Fibroblast of the aortic adventitia (primary cell): ENCODE measurements at places on chromosomes 16 and 17. TPM values are rescaled to one million over a fixed set of nuclear protein-coding genes. Genes with fewer than 3 reads are reported as not detected.

Gene CNTROB
- total RNA-seq = 31.4 and 34.9 TPM in 2 replicates

Gene PRPSAP2
- 14.2 and 26.3 TPM in 2 replicates for total RNA-seq

Gene ZNF598
- total RNA-seq = 13.8 and 18.8 TPM in 2 replicates

DNA sequence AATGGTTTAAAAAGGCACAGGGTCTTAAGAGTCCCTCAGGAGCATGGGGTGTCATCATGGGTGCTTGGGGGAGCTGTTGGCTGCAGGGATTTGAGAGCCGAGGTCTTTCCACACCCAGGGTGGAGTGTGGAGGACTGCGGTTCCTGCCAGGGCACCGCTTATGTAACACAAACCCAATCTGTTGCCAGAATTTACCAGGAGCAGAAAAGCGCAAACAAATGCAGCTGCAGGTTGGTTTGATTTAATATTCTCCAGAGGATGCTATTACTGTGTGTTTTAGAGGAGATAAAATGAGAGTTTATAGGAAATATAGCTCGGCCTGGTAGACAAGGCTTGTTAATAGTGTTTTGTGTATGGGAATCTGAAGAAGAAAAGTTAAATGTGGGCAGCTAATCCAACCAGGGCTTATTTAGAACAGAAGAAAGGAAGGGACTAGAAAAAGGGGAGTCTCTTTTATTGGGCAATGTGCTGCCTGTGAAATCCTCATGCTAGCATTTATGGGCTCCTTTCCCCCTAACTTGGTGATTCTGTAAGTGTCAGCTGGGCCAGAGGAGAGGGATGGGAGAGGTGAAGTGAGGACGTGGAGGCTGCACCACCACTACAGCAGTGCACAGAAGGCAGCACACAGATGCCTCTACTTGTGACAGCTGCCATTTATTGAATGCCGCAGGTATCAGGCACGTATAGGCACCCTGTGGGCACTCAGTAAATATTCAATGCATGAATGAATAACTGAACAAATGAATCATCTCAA, 174.7 kb downstream of the KATNIP start:
- peak; percentile 54 for DNase-seq

DNA sequence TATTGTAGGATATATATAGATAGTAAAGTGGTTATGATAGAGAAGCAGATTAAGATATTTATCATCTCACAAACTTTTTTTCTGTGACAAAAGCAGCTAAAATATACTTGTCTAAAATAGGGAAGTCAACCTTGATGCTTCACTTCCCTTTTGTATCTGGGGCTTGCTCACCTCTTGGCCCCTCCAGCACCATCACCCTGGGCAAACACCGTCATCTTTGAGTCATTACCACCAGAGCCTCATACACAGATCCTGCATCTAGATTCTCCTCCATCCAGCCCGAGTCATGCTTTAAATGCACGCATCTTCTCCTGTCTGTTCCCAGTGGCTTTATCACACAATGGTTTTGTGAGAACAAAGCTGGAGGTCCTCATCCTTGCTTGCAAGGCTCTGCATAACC, 1062.7 kb upstream of the EEF2KMT start:
- no peak for DNase-seq

DNA sequence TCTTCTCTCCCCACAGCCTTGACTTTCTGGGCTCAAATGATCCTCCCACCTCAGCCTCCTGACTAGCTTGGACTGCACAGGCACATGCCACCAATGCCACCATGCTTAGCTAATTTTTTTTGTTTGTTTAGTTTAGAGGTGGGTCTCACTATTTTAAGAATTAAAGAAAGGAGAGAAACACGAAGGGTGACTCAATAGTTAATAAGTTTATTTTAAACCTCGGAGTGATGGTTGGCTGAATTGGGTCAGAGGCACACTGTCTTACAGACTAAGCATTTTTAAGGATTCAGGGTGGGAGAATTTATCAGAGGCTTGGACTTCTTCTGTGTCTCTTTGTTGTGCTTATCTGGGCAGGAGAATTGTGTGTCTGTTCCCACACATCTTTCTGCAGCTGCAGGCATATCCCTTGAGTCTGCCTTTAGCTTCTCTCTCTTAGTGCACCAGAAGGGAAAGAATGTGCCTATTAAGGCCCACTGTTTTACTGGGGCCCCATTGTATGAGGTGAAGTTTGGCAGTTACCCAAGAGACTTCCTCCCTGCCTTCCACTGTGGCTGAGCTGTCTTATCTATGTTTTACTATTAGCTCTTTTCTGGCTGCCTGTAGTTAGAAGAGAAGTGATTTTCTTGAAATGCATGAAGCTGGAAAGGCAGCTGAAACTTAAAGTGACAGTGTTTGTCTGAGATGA, 2172.0 kb downstream of the TP53TG3F start:
- DNase-seq = no peak

- no peak for DNase-seq
Measured at GRCh38 chr16:49496656-49497055, 123.1 kb downstream of the C16orf78 start.

Gene TMED6
- 0.36 TPM in 1 of 2 replicates, not detected in the other for total RNA-seq

DNA sequence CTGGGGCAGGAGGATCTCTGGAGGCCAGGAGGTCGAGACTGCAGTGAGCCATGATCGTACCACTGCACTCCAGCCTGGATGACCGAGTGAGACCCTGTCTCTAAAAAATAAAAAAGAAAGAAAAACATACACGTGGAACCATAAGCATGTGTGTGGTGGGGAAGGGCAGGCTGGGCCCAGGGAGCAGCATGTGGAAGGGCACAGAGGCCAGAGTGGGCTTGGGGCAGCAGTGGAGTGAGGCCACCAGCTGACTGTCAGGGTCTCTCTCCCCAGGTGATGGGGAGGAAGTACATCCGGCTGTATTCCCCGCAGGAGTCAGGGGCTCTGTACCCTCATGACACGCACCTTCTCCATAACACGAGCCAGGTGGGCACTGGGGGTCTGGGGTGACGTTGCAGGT, 16.8 kb downstream of the KDM8 start:
- no peak for DNase-seq

- DNase-seq = no peak
Measured at GRCh38 chr17:81114351-81115093, 50.8 kb upstream of the PVALEF start.

Gene RNF43
- under 0.01 and 0.49 TPM in 2 replicates for total RNA-seq

Gene TBC1D3G
- total RNA-seq = not detected in 2 replicates

- DNase-seq = no peak
Measured at GRCh38 chr16:62213763-62214162, 177.5 kb upstream of the CDH8 start.

GRCh38 chr17:2018716-2019510, 6.2 kb downstream of the RTN4RL1 start:
- no peak for DNase-seq

DNA sequence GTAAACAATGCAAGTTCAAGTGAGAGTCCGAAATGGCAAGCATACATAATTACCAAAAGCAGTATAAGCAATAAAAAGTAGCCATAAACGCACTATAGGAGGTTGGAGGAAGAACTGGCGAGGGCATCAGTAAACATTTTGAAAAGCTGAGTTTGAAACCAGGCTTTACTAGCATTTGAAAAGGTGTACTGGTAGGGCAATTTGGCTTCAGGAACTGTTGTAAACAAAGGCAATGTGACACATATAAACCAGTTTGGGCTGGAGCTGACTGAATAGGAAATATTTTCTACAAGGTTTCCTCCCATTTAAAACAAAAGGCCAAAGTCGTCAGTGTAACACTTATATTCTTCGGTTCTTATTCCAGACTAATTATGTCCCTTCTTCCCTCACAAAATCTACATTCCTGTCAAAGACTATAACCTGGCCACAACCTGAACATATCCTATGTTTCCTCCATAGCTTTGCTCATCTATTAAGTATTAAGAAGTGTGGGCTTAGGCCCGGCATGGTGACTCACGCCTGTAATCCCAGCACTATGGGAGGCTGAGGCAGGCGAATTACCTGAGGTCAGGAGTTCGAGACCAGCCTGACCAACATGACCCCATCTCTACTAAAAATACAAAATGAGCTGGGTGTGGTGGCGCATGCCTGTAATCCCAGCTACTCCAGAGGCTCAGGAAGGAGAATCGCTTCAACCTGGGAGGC, 7.8 kb downstream of the CBX1 start:
- no peak for DNase-seq

Gene KRTAP1-5
- 1.4 TPM in 1 of 2 replicates, not detected in the other for total RNA-seq

- DNase-seq = no peak
Measured at GRCh38 chr16:26816885-26817571, 249.7 kb upstream of the C16orf82 start.

- no peak for DNase-seq
Measured at GRCh38 chr16:28499854-28500253, 5.4 kb downstream of the APOBR start.

Gene LRRC37B
- 7.7 and 18.0 TPM in 2 replicates for total RNA-seq

Gene CYB5D1
- total RNA-seq = 6.8 and 11.2 TPM in 2 replicates

Gene CASKIN1
- 0.18 TPM in 1 of 2 replicates, not detected in the other for total RNA-seq

DNA sequence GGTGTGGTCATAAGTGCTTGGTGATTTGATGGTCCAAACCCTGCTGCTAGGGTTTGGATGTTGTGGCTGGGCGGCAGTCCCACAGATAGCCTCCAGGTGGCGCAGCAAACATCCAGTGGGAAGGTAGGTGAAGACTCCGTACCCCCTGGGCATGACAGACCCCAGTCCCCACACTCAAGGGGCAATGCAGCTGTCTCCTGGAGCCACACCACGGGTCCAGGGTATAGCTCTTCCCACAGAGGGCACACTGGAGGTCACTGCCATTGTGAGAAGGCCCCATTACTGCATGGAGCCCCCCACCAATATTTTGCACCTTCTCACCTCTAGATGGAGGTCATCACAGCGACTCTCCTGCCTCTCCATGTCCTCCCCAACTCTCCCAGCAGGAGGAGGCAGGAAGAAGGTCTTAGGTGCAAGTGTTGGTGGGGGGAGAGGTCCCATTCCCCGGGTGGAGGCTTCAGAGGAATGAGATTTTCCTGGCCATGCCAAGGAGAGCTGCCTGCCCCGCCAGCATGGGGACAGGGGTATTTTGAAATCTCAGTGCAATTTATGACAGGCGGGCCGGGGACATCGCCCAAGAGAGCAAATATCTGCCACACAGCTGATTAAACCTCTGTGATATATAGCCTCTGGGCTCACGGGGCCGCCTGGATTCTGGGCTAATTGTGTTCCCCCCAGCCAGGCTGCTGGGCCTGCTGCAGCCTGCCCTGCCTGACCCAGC, 17.1 kb upstream of the C17orf113 start:
- DNase-seq = peak; percentile 44

Gene TERB1
- 0.08 and 0.09 TPM in 2 replicates for total RNA-seq

Gene RNU2-1
- total RNA-seq = not detected in 2 replicates

GRCh38 chr17:43092901-43093300, 32.3 kb downstream of the BRCA1 start:
- peak; percentile 29 for DNase-seq

Gene IL17C
- not detected in 2 replicates for total RNA-seq

Gene CLUH
- 17.1 and 39.1 TPM in 2 replicates for total RNA-seq

DNA sequence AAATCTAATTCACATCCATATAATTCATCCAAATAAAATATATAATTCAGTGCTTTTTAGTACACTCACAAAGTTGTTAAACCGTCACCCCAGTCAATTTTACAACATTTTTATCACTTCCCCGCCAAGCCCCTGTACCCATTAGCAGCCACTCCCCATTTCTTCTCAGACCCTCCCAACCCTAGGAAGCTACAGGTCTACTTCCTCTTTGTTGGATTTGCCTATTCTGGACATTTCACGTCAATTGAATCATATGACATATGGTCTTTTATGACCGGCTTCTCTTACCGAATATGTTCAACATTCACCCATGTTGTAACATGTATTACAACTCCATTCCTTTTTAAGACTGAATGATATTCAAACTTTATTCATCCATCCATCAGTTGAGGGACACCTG, 19.9 kb upstream of the MLKL start:
- no peak for DNase-seq

Gene LYRM1
- 31.6 and 49.8 TPM in 2 replicates for total RNA-seq

DNA sequence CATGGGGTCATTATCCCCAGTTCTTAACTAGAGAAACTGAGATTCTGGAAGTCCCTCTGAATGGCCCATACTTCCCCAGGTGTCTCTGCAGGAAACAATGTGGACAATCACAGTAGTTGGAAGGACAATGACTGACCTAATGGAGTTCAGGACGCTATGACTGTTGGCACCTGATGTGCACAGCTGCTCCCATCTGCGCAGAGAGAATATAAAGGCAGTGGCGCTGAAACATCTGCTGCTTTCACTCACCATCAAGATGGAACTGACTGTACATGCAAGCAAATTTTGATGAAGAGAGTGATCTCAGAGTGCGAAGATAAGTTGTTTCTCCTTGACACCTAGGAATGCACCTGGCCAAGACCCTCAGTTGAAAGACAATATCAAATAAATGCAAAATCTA, 395.7 kb upstream of the ASIC2 start:
- no peak for DNase-seq

GRCh38 chr17:49576088-49576916, 631 bp downstream of the NXPH3 start:
- peak; percentile 26 for DNase-seq

Gene EPOP
- total RNA-seq = 0.99 and 5.0 TPM in 2 replicates

Gene KREMEN2
- not detected in 2 replicates for total RNA-seq

Gene TGFB1I1
- 30.3 and 56.7 TPM in 2 replicates for total RNA-seq
